ENCODE measurements at places on chromosomes 13 and 19. TPM values are rescaled to one million over a fixed set of nuclear protein-coding genes. Genes with fewer than 3 reads are reported as not detected.

INAFM1 gene
- total RNA-seq, result 17.2 TPM

PEAK3 gene
- 5.8 TPM for total RNA-seq

NPAS1 gene
- total RNA-seq, result not detected

ZNF570 gene
- total RNA-seq, result 3.0 TPM

ZNF99 gene
- total RNA-seq, result not detected

ZNF844 gene
- 9.9 TPM for total RNA-seq

C13orf46 gene
- total RNA-seq, result not detected

ALOX5AP gene
- total RNA-seq, result 18.6 TPM

KLK2 gene
- total RNA-seq, result not detected

ZNF17 gene
- total RNA-seq, result 7.9 TPM

KLK14 gene
- total RNA-seq, result 1.1 TPM

PLPP2 gene
- 165 TPM for total RNA-seq

ZNF98 gene
- not detected for total RNA-seq

ZNF665 gene
- 1.4 TPM for total RNA-seq

CGB5 gene
- total RNA-seq, result not detected

RYR1 gene
- total RNA-seq, result 4.3 TPM

PNKP gene
- total RNA-seq, result 114 TPM

ARHGAP33 gene
- 14.7 TPM for total RNA-seq

CCDC8 gene
- total RNA-seq, result 0.94 TPM

TRMT1 gene
- 71.8 TPM for total RNA-seq

All from Peyer's patch (tissue), 4 donors.